Activated CD4-positive, CD25-positive, alpha-beta regulatory T cell (primary cell): ENCODE measurements at places on chromosomes 12 and 14.

- DNase-seq = no peak
Observed at GRCh38 chr12:3364661-3365462, 126.1 kb upstream of the PRMT8 start.

GRCh38 chr12:80219345-80219744 is 120.0 kb downstream of the OTOGL start:
- no peak for DNase-seq

DNA sequence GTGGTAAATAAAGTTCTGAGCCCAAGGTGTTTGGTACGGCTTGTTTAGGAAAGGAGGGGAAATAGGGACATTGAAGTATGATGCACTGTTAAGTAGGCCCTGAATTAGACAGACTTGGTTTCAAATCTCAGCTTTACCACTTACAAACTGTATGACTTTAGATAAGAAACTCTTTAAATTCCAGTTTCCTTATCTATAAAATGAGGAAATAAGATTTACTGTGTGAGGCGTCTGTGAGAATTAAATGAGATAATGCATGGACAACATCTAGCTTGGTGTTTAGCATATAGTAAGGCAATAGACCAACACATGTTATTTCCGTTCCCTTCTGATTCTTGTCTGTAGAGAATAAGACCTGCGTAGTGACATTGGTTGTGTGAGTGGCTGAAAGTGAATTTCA is 7.0 kb downstream of the NCKAP1L start:
- DNase-seq = no peak

DNA sequence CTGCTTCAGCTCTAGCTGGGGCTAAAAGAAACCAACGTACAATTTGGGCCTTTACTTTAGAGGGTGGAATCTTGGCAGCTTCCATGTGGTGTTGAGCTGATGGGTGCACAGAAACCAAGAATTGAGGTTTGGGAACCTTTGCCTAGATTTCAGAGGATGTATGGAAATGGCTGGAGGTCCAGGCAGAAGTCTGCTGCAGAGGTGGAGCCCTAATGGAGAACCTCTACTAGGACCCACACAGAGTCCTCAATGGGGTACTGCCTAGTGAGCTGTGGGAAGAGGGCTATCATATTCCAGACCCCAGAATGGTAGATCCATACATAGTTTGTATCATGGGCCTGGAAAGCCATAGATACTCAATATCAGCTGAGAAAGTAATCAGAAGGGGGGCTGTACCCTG is 500.4 kb upstream of the ATP2B1 start:
- DNase-seq = no peak

- DNase-seq = no peak
Observed at GRCh38 chr12:124184456-124184855, 110.4 kb upstream of the RFLNA start.

GRCh38 chr14:73783107-73783727 is 68.4 kb upstream of the PTGR2 start:
- DNase-seq = no peak

GRCh38 chr12:95506707-95507523 is 33.0 kb downstream of the METAP2 start:
- no peak for DNase-seq

DNA sequence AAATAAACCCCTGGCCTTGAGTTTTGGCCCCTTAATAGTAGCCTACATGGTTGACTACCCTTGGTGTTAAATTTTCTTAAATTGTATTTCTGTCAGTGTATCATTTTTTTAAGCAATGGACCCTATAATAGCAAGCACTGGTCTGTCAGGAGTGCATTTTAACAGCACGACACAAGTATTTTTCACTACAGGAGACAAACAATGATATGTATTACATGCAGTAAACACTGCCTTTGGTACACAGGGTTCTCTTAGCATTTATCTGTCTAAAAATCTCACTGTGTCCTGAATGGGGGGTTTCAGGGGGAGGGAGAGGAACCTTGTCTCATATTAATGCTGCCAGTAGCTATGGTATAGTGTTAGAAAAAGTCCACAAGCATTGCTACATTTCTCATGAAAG is 18.4 kb downstream of the LMO3 start:
- no peak for DNase-seq

DNA sequence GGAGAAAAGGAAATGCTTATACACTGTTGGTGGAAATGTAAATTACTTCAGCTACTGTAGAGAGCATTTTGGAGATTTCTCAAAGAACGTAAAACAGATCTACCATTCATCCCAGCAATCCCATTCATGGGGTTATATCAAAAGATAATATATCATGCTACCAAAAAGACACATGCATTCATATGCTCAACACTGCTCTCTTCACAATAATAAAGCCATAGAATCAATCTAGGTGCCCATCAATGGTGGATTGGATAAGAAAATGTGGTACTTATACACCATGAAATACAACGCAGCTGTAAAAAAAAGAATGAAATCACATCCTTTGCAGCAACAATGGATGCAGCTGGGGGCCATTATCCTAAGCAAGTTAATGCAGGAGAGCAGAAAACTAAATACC is 1487.7 kb upstream of the SEL1L start:
- DNase-seq = no peak

DNA sequence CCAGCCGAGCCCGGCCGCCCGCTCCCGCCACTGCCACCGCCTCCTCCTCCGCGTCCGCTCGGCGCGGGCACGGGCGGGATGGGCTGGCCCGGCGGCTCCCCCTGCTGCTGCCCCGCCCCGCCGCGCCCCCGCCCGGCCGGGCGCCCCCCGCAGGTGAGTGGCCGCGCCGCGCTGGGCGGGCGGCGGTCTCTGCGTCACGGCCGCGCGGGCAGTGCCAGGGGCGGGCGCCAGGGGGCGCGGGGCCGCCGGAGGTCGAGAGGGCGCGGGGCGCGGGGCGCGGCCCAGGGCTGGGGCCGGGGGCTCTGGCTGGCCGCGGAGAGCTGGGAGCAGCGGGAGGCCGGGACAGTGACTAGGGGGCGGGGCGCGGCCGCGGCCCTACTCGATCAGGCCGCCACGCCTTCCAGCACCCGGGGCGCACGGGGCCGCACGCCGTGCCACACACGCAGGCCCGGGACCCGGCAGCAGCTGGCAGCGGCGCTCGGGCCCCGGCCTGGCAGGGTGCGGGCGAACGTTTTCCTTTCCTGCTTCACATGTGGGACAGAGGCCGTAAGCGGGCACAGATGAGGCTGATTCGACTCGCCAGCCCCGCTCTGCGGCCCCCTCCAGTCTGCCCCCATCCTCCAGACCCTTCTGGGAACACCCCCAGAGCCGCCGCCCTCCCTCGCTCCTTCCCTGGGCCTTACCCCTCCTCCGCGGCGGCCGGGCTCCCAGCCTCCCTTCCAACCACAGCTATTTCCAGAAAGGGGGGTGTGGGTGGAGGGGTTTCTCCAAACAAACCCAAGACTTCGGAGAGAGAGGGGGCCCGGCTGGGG is 2.4 kb upstream of the TNS2 start:
- peak; percentile 57 for DNase-seq

GRCh38 chr12:49330631-49331379 is 6.2 kb downstream of the C1QL4 start:
- no peak for DNase-seq

- DNase-seq = no peak
Observed at GRCh38 chr14:55620277-55620676, 40.3 kb downstream of the KTN1 start.
